ENCODE measurements at places on chromosomes 3 and 15.

DNA sequence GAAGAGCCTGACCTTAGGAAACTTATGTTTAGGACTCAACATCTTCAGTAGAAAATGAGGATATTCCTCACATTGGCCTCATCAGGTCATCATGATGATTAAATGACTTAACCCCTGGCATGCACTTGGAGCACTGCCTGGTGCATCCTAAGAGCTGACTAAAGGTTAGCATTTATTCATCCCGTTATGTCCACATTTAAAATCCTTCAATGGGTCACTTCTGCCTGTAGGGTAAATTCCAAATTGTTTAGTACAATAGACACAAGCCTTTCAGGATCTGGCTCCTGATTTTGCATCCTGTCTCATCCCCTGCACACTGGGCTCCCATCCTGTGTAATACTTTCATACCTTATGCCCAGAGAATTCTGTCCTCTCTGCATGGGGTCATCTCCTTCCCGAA lies 195.2 kb upstream of the MCTP2 start:
- DNase-seq: no peak

GRCh38 chr3:45546716-45547701 lies 47.5 kb upstream of the LIMD1 start:
- peak; percentile 92 for DNase-seq

DNA sequence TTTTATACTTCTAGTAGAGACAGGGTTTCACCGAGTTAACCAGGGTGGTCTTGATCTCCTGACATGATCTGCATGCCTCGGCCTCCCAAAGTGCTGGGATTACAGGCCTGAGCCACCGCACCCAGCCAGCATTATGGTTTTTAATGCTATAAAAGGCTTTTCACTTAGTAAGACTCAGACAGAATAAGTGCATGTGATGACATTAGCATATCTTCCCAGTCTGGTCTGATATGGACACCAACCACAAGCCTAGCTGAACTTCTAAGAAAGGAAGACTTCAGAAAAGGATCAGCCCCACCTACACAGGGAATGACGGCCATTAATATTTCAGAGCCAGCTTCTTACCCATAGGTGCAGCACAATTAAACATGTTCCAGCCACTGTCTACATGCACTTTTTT lies 27.0 kb downstream of the GRK7 start:
- DNase-seq: no peak

GRCh38 chr3:150346981-150347863 lies 60.9 kb upstream of the TSC22D2 start:
- no peak for DNase-seq

DNA sequence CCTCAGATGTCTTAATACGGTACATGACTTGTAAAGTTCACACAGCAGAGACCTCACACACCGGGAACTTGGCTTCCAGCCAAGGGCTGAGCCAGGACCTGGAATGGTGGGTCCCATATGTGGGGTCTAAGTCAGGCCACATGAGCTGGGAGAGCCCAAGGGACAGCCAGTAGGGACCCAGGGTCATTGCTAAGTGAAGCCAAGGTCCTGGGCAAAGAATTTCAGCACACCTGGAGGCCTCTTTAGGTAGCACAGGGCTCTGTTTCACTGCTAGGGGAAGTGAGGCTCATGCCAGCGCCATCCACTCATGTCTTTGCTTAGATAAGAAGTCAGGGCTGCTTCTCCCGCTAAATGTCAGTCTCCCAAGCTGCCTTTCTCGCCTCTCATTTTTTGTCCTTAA lies 116.6 kb upstream of the TLE3 start:
- no peak for DNase-seq

DNA sequence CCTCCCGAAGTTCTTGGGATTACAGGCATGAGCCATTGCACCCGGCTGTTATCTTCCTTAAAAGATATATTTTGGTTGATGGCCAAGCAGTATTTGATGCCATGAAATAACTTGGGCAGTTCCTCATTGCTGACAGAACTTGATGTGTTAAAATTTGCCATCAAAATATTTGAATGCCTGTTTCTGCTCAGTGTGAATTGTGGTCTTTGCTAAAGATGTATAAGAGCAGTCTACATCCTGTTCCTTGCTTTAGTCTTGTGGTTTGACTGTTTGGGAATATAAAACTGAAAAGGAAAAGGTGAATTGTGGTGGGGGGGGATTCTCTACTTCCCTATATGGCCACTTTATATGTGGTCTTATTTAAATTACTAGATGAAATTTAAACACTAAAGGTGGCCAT lies 14.0 kb downstream of the TRIM71 start:
- no peak for DNase-seq

DNA sequence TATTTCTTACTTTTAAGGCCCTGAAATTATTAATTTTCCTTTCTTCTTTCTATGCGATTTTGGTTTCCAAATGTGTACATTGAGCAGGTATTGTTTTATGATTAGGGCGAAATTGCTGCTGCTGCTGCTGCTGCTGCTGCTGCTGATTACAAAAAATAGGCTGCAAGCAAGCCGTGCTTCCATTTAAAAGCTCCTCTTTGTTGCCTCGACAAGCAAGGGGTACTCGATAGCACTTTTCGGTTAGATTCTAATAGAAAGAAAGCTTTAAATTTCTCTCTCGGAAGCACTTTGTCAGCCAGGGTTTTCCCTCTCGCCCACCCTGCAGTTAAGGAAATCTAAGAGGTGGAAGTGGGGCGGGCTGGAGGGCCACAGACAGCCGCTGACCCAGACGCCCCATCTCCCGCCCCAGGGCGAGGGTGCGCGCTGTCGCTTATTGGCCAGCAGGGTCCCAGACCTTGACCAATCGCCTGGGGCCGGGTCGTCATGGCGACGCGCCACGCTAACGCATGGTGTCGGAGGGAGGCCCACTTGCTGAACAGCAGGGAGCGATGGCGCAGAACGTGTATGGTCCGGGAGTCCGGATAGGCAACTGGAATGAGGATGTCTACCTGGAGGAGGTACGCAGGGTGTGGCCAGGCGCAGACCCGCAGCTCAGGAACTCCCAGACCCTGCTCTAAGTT lies at the start of gene CFAP161:
CFAP161 (plus strand) TSS at position 489 of the 680 bp plus-strand sequence; CDS start at position 549, 60 bp downstream.
- DNase-seq: peak; percentile 27

GRCh38 chr3:123693584-123694190 lies 108.8 kb upstream of the HACD2 start:
- DNase-seq: peak; percentile 67

DNA sequence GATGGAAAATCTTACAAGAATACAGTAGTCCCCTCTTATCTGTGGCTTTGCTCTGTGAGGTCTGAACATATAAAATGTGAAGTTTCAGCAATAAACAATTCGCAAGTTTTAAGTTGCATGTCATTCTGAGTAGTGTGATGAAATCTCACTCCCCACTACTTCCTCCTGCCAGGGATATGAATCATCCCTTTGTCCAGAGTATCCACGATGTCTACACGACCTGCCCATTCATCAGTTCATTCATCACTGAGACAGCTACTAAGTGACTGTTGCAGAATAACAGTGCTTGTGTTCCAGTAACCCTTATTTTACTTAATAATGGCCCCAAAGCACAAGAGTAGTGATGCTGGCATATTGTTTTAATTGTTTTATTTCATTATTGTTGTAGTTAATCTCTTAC lies 489.2 kb upstream of the UBE2E2 start:
- DNase-seq: peak; percentile 90

- peak; percentile 99 for DNase-seq
These were observed 6.4 kb downstream of the SETMAR start for GRCh38 chr3:4309491-4310128.

DNA sequence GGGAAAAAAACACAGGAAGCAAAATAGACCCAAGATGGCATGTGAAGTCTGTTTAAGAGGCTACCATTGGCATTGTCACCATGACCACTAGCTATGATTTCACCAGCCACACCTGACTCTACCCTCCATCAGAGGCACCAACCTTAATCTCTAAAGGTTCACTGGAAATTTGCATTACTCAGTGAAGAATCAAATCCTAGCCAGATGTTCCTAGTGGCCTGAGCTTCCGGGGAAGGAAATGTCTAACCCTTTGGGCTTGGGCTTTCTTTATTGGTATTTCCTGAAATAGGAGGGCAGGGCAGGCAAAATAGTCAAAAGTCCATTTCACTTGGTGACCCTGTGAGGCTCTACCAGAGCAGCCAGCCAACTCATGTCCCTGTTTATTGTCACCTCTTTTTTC lies 110.9 kb upstream of the PHLDB2 start:
- DNase-seq: no peak

DNA sequence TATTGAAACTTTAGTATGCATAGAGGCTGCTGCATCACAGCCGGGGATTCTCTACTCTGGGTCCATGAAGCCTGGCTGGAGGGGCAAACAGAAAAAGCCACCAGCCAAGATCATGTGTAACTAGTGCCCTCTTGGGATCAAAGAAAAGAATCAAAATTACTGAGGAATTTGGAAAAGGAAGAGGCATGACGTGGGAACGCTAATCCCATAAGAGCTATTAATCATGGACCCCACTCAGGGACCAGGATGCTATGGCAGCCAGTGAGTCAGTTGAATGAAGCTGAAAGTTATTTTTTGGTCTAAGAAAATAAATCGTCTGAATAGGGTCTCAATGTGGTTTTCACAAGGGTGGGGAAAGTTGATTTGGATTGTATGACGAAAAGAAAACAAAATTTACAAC lies 1165.1 kb downstream of the ROBO2 start:
- no peak for DNase-seq

- no peak for DNase-seq
These were observed 59.3 kb downstream of the RYR3 start for GRCh38 chr15:33369941-33370622.

- no peak for DNase-seq
These were observed 100.8 kb downstream of the ADAMTS9 start for GRCh38 chr3:64586952-64587351.

- peak; percentile 45 for DNase-seq
These were observed 12.3 kb upstream of the PCSK6 start for GRCh38 chr15:101501703-101502373.

DNA sequence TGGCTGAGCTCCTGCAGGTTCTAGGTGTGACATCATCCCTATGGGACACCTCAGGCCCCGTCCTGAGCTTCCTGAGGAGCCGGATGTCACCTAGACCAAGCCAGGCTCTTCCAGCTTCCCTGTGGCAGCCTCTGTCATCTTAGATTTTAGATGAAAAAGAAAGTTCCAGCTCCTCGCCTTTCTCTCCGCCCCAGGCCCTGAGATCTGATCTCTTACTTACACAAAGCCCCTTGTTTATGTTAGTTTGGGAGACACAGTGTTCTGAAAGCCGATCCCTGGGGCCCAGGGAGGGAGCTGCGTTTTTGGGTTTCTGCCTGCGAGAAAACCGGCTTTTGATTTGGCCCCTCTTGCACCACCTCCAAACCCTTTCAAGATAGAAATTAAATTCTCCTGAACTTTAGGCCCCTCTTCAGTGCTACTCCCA lies 40.2 kb upstream of the FAM107A start:
- no peak for DNase-seq

DNA sequence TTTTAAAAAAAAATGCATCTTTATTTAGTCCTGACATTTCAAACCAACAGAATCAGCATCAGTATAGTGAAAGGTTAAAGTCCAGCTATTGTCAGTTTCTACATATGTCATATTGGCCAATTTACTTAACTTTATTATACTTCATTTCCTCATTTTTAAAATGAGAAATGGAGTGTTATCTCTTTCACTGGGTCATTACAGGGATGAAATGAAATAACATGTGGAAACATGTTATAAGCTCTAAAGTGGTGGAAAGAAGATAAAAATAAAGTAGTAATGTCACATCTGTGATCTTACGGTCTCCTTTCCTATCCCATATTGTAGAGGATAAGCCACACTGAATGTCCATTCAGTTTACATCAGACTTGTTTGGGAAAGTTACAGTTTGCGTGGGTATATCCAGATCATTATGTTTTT lies 780.1 kb downstream of the TUSC7 start:
- no peak for DNase-seq

DNA sequence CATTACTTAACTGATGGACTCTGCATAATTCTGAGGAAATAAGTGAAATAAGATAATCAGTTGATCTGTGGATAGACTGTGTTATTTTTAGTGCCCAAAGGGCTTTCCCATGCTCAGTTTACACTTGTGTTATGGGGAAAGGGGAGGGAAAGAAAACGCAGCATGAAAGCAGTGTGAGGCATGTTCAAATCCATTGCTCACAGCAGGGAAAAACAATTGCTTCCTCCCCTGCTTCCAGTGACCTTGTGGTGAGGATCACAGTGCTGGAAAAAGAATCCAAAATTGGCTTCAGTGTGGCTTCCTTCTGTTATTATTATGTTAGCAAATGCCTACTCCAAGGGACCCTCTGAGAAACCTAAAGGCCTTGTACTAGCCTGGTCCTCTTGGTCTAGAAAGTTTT lies 285.1 kb upstream of the CDIN1 start:
- no peak for DNase-seq
